ENCODE measurements at places on chromosomes 1 and 21.

DNA sequence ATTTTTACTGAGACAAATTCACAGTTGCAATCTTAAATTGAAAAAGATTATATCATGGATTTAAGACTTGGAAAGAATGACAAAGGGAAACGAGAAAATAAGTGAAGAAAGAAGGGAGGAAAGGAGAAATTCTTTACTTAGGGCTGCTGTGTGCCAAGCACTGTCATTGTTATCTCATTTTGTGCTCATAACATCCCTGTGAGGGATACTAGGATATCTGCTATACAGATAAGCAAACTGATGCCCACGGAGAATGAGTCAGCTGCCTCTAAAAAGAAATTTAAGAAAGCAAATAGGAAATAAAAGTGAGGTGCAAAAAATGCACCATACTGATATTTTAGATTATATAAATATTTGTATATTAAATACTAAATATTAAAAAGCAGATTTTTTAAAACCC lies 183.6 kb upstream of the NR5A2 start:
- no peak for DNase-seq

DNA sequence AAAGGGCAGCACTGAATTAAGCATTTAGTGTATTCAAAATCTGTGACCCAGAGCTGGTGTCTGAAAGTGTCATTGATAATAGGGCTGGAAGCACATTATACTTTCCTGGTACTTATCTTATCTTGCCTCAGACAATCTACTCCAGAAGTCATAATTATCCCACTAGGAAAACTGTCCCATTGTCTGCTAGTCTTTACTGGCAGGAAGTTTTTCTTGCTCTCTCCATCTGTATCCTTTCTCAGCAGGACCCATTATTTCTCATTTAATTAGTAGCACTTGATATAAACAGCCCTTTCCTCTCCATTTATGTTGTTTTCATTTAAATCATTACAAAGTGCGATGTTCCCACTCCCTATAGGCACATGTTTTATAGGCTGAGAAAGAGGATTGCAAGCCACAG lies 36.5 kb upstream of the BARHL2 start:
- DNase-seq = no peak

DNA sequence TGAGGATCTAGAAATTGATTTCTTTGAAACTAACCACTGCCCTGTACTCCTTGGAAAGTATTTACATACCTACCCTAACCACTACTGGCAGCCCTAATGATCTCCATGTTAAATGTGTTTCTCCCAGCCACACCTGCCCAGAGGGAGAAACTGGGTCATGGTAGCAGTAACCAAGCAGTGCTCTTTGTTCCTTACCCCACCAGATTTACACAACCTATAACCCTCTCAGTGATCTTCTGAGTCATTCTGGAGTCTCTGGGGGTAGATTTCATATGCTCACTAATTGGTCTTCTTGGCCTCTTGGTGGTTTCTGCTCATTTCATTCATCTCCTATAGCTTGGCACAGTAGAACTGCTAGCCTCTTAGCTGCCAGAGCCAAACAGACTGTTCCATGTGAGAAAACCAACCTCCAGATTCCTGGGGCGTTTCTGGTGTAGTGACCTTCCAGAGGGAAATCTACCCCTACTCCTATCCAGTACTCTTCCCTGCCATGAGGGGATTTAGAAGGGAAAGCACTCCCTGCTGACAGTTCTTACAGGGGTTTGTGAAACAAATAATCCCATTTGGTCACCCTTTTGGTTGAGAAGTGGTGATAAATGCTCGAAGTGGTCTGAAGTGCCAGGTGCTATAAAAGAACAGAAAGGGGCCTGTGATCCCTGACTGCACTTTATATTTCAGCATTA lies 36.2 kb upstream of the LRIG2 start:
- no peak for DNase-seq

GRCh38 chr1:114286179-114286578 lies 132.5 kb upstream of the SYT6 start:
- no peak for DNase-seq

- no peak for DNase-seq
Measured at GRCh38 chr1:22709227-22709626, 1.4 kb upstream of the EPHB2 start.

GRCh38 chr1:96478228-96478627 lies 243.4 kb upstream of the PTBP2 start:
- no peak for DNase-seq

DNA sequence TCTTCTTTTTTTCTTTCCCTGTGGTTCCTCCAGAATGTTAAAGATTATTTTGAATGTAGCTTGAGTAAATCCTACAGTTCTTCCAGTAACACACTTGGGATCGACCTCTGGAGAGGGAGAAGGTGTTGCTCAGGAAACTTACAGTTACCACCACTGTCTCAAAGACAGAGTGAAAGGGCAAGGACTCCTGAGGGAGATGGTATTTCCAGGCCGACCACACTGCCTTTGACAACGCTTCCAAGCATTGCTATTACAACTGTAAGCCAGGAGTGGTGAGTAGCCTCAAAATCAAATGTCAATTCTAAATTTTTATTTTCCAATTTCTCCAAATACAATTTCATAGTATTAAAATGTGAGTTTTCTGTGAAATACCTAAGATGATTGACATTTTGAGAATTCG lies 125.9 kb downstream of the PDE4B start:
- no peak for DNase-seq

- peak; percentile 85 for DNase-seq
Measured at GRCh38 chr1:234613128-234613875, 3.3 kb upstream of the IRF2BP2 start.
